ENCODE measurements at places on chromosomes 7 and 10. TPM values are rescaled to one million over a fixed set of nuclear protein-coding genes. Genes with fewer than 3 reads are reported as not detected.

Gene WNT8B
- not detected for polyA plus RNA-seq

Gene TMEM270
- not detected for polyA plus RNA-seq

Gene TMEM178B
- polyA plus RNA-seq: 0.73 TPM

Gene SYT15B
- polyA plus RNA-seq: not detected

Gene HOXA3
- 48.8 TPM for polyA plus RNA-seq

Gene STRA8
- polyA plus RNA-seq: not detected

Gene LRGUK
- 0.37 TPM for polyA plus RNA-seq

Gene TMEM184A
- 0.52 TPM for polyA plus RNA-seq

Gene GRID2IP
- polyA plus RNA-seq: 0.19 TPM

- no peak for DNase-seq
These were observed 53.7 kb upstream of the DPYSL4 start for GRCh38 chr10:132133005-132133404.

DNA sequence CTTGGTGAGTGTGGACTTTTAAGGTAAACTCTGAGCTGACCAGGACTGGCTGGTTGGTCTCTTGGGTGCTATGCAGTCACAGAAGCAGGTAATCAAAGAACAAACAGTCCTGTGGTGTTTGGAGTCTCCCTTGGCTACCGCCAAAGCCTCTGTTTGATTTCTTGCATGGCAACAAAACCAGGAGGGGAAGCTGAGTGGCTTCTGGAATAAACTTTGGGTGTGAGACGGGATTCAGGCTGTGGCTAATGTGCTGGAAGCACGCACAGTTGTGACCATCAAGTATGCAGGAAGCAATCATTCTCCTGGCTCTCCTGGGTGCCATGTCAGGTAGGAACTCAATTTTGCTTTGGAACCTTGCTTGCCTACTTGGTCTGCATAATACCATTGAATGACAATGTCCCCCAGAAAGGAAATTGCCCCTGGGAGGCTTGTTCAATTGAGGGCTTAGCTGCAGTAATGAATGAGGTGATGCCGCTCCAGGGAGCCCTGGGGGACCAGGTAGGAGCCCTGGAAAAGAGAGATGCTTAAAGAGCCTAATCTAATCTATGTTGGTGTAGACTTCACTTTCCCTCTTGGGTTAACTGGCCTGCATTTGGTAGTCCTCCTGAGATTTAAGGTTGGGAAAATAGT lies at the start of gene CDHR3:
TSS of gene CDHR3 (plus strand) at position 227 of the 630 bp plus-strand sequence. CDS start at position 282, 55 bp downstream.
- DNase-seq: no peak

- no peak for DNase-seq
These were observed 21.7 kb upstream of the ST8SIA6 start for GRCh38 chr10:17476073-17476472.

- no peak for DNase-seq
These were observed 50.0 kb downstream of the AMZ1 start for GRCh38 chr7:2737771-2738540.

DNA sequence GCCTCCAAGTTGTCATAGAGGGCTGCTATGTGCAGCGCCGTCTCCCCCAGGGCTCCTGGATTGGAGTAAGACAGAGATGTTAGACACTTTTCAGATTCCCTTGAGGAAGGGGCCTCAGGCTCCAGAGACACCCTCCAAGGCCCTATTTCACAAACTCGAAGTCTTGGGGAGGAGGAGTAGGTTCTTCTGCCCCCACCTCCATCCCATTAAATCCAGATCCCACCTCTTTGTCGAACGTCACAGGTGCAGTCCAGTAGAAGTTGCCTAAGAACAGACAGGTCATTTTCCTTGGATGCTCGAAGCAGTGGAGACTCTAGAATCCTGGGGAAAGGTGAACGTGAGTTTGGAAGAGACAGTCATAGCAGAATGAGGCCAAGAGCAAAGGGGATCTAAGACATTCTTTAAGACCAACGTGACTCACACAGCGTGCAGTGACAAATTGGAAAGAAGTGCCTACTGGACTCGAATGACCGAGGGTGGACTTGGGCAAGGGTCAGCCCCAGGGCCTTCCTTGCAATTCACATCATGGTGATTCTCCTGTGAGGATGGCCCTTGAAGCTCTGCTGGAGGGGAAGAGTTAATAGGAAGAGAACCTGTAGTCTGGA lies 3.3 kb downstream of the TRPV5 start:
- no peak for DNase-seq

DNA sequence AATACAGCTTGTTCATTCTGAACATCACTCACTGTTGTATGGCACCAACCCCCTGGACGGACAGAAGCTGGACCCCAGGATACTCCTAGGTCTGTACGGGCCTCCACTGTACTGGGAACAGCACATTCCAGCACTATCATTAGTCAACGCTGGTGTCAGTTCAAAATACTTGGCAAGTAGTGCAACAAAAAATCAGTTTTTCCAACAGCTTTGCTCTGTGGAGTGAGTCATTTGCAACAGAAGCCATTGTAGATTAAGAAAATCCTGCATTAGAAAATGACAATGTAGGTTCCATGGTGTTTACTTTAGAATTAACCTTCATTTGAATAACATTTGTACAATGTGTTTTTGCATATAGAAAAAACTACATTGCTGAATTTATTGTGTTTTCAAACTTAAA lies 266.6 kb downstream of the HDAC9 start:
- no peak for DNase-seq

DNA sequence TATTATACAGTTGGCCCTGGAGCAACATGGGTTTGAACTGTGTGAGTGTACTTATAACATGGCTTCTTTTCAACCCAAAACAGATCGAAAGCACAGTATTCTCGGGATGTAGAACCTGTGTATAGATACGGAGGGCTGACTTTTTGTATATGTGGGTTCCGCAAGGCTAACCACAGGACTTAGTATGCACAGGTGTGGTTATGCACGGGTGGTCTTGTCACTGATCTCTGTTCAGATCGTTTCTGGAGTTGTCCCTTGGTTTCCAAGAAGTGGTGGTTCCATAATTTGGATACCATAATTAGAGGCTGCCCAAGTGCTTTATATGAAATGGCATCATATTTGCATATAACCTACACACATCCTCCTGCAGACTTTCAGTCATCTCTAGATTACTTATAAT lies 10.9 kb upstream of the BHLHA15 start:
- no peak for DNase-seq

DNA sequence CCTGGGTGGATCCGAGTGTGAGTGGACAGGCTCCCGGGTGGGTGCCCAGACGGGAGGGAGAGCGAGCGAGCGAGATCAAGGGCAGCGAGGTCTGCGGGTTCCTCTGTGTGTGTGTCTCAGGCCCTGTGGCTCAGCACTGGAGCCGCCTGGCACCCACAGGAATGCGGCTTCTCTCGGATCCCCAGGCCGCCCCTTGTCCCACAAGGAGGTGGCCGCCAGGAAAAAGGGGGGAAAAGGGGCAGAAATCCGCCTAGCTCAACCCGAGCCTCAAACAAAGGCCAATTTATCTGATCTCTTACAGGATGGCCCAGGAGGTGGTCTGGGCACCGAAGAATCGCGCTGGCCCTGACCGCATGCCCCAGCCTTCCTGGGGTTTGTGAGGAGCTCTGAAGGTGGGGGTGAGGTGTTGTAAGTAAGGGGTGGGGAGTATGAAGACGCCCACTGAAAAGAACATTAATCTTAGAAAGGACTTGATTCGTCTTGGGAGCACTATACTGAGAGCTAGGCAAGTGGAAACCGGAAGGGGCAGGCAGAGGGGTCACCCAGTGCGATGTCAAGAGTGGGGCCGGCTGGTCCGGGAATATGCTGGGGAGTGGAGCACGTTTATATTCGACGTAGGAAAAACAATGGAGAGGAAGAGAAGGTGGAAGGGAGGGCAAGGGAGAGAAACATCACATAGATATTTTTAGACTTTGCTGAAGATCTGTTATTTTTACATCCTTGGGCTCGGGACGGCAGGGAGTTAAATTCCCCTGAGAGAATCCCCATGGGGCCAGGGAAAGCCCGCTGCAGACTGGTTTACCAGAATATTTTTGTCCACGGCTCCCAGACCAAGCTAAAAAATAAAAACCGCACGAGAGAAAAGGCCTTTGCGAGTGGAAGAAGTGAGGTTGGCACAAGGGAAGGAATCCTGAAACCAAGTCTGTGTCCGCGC lies 7.2 kb downstream of the DLX5 start:
- DNase-seq: no peak

DNA sequence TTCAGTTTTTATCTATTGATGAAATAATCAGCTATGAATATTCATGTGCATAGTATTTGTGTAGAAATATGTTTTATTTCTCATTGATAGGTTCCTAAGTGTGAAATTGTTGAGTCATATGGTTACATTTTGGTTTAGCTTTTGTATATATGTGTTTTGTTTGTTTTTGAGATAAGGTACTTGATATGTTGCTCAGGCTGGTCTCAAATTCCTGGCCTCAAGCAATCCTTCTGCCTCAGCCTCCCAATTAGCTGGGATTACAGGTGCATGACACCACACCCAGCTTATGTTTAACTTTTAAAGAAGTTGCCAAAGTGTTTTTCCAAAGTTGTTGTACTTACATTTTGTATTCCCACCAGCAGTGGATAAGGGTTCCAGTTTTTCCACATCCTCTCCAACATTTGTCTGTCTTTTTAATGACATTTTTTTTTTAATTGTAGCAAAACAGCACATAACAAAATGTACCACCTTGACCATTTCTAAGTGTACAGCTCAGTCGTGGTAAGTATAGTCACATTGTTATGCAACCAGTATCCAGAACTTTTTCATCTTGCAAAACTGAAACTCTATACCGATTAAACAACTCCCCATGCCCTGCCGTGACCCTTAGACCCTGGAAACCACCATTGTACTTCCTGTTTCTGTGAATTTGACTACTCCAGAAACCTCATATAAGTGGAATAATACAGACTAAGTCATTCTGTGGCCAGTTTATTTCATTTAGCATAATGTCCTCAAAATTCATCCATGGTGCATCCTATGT lies 12.6 kb upstream of the UBE2D1 start:
- no peak for DNase-seq

DNA sequence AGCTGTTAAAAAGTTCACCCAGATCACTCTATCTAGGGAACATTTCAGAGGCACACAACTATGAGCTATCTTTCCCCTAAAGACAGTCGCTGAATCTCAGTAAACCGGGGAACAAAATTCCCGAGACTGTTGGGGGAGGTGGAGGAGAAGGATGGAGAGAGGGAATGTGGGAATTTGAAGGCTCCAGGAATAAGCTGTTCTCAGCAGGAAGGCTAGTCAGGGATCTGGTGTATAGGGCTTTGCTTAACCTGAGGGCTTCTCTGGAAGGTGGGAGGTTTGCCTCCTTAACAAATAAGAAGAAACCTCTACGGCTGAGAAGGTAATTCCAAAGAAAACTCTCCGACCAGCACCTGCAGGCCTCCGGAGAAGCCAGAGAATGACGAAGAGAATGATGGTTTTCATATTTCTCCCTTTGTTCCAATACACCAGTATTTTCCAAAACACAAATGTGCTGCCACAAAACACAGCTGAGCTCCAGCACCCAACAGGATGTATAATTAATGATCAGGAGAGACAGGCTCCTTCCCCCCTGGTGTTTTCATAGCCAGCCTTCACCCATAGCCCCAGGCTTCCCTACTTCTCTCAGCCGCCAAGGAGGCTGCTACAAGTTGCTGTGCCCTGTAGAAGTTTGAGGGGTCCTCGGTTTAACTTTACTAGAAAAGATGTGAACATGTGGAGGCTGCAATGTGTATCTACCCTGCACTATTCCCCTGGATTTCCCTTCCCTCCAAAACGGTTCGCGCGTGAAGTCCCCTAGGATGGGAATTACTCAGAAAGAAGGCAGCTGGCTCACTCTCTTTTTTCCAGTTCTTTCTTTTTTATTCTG lies 2.0 kb downstream of the KCNMA1 start:
- peak; percentile 16 for DNase-seq

DNA sequence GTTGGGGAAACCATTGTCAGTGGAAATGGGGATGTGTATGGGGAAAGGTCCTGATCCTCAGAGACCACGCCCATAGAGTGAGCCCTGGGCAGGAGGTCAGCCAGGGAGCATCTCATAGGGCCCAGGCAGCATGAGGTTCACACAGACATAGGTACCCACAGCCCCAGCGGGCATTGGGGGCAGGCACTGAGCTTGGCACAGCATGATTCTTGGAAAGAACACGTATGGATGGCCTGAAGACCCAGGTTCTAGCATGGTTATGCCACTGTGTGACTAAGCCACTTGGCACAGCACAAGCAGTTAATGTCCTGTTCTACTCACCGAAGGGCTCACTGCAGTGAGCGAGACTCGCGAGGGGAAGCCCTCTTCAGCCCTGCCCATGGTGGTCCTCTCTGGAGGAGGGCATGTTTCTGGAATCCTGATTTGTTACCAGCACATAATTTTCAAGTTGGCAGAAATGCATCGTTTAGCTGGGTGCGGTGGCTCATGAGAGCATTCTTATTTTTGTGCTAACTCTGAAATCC lies 125.2 kb downstream of the UBE2H start:
- DNase-seq: no peak

GRCh38 chr10:107728807-107729206 lies 564.3 kb upstream of the SORCS1 start:
- no peak for DNase-seq

- DNase-seq: no peak
These were observed 8.5 kb upstream of the METTL27 start for GRCh38 chr7:73850781-73851207.

- DNase-seq: no peak
These were observed 37.9 kb upstream of the PSMG3 start for GRCh38 chr7:1607696-1608095.

GRCh38 chr10:50379616-50380015 lies 128.3 kb upstream of the ASAH2 start:
- DNase-seq: no peak

DNA sequence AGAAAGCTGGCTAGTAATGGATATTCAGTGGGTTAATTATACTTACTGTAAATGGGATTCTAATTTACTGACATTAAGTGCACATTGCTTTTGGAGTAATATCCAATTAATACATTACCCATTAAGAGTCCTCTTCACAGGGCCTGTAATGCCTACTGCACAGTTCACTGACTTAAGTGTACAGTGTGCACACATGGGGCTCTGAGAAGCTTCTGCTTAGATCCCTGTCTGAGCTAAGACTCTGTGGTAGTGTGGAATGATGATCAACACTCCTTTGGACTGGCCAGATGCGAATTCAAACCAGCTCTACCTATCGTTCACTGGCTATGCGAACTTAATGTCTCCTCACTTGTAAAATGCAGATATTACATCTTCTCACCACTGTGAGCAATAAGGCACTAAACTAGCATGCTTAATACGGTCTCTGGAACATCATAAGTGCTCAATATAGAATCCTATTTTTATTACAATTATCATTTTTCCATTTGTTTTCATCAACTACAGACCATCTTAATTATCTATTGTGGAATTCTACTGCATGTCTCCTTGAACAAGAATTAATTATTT lies 53.8 kb upstream of the SEC61G start:
- no peak for DNase-seq

- DNase-seq: no peak
These were observed 22.1 kb downstream of the CPEB3 start for GRCh38 chr10:92268748-92269147.

GRCh38 chr7:143356414-143357050 lies 6.0 kb downstream of the FAM131B start:
- no peak for DNase-seq

- DNase-seq: no peak
These were observed 3.8 kb downstream of the NEUROG3 start for GRCh38 chr10:69569396-69569934.
